ENCODE measurements at places on chromosomes 5 and 9.

GRCh38 chr5:140220032-140220697 lies 45.2 kb downstream of the CYSTM1 start:
- peak; percentile 27 for DNase-seq

- no peak for DNase-seq
These were observed 137.3 kb upstream of the KIF2A start for GRCh38 chr5:62168506-62169281.

DNA sequence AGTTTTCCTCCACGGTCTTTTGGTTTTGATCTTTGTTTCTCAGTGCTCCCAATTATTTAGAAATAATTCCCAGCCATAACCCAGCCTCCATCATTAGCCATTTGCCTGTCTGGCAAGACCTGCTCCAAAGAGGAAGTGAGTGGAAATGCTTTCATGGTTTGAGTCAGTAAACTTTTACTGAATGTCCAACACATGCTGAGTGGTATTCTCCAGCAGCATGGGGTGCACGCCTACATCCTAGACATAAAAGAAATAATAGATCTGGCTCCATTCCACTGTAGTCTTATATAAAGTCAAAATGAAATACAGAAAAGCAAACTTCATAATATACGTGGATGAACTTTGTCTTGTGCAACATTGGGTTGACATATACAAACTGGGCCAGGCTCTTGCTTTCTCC lies 757.2 kb downstream of the TLE1 start:
- no peak for DNase-seq

DNA sequence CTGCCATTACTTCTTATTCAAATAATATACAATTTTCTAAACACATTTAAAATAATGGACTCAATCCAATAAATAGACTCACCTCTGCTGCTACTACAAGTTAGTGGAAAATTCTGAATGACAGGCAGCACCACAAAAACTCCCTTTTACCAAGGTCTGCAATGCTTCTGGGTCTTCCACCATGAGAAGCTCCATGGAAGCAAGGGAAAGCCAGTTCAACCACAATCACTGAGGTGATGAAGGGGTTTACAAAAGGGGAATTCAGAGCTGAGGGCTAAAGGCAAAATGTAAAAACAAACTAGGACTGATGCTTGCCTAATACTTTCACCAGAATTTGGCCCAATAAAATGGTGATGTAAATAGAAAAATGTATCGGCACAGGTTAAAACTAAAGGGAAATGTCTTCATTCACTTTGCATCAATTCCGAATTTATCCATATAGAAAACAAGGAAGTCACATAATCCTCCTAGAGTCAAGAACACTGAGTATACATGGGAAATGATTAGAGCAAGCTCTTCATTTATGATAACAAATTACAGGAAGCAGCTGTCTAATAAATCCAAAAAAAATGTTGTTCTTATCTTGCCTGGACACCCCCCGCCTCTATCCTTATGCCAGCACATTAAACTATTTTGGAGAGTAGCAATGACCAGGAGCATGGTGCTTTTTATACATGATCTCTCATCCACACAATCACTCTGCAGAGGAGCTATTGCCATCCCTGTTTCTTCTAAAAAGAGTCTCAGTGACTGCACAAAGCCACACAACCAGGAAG lies 66.3 kb upstream of the NFIB start:
- DNase-seq: no peak

GRCh38 chr9:107173422-107174180 lies 109.5 kb upstream of the RAD23B start:
- DNase-seq: no peak

DNA sequence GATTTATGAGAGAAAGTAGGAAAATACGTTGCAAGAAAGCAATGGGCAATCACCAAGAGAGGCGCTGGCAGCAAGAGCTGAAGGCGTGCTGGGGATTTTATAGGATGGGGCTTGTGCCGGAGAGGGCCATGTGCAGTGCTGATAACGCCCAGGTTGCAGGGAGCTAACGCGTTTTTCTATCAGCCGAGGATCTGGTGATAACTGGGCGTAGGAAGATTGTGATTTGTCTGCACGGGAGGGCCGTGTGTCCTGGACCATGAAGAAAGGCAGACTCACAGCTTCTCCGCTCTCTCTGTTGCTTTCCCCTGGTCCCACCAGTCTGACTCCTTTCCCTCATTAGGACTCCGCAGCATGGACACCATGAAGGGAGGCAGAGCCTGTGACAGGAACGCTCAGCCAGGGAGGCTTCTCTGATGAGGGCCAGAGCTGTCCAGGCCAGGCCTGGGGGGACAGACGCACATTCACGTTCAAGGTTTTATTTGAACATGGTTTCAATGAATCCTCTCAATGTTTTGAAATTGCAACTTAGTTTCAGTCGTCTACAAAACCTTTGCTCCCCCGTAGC lies 11.9 kb upstream of the CACNA1B start:
- DNase-seq: no peak

DNA sequence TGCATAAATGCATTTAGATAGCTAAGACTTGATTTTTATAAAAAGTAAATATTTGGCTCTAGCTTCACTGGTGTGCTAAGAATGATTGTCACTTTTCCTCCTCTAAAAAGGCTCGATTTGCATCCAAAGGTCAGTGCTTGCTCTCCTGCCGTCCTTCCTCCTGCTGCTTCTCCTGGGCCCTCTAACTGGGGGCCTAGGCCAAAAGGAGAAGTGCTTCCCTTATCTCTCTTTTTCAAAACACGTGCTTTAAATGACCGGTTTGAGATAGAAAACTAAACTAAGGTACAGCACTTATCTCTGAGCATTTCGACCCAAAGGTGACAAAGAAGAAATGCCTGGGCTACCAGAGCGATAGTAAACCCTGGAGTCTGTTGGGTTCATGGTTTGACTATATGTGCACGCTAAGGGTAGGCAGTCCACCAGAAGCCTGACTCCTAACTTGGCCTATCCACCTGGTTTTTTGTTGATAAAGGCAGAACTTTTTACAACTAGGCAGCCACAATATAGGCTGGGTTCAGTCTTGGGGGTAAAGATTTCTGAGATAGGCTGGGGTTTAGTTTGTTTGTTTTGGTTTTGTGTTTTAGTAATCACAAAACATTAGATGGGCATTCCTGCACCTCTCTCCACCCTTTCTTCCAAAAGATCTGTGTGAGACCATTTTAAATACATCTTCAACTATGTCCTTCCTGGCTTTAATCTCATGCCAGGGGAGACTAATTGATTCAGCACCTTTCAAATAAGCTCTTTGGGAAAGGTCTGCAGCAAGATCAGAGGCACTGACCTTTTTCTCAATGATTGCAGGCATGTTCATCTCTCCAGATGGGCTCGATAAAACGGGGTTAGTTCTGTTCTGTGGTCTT lies 3.8 kb downstream of the NR2F1-AS1 start:
- no peak for DNase-seq

GRCh38 chr9:97512966-97513560 lies 11.6 kb downstream of the TMOD1 start:
- DNase-seq: no peak

DNA sequence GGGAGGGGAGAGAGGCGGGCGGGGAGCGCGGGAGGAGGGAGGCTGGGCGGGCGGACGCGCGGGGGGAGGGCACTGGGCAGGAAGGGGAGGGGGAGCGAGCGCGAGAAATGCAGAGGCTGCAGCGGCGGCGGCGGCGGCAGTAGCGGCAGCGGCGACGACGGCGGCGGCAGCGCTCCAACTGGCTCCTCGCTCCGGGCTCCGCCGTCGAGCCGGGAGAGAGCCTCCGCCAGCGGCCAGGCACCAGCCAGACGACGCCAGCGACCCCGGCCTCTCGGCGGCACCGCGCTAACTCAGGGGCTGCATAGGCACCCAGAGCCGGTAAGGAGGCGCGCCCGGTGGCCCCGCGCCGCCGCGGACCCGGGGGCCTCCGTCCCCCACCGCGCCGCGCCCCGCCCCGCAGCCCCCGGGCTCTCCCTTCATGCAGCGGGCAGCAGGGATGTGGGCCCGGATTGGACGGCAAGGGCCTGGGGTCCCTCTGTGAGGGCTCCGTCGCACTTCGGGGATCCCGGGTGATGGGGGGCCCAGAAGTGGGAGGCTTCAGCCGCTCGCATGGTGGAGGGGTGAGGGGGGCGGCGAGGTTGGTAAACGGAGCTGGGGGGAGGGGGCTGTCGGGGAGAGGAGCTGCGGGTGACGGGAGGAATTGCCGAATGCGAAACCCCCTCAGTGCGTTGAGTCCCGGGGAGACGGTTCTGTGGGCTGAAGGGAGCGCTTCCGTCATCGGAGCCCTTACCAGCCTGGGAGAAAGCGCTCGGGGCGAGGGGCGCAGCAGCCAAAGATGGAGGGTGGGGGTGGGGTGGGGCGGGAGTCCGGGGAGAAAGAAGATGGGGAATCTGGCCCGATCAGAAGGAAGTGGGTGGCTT lies at the start of gene BASP1:
Gene BASP1, plus strand, starts transcription at position 139 of the 860 bp plus-strand sequence. CDS start 57,586 bp downstream, outside the sequence.
- peak; percentile 92 for DNase-seq

GRCh38 chr5:172542651-172543131 lies 88.4 kb upstream of the SH3PXD2B start:
- no peak for DNase-seq

- DNase-seq: no peak
These were observed 6.8 kb downstream of the RASEF start for GRCh38 chr9:83056174-83056573.

- no peak for DNase-seq
These were observed 21.3 kb downstream of the WWC1 start for GRCh38 chr5:168312606-168313295.
